Activated T-cell treated with anti-CD3 and anti-CD28 coated beads, Interleukin-2, amount 50 U/mL, for 48 hours (primary cell): ENCODE measurements at places on chromosomes 5 and 9.
A peak's percentile ranks its signal among the peaks of the same experiment; 100 is the strongest.

- DNase-seq: no peak
Observed at GRCh38 chr5:174306345-174307030, 261.0 kb downstream of the NSG2 start.

DNA sequence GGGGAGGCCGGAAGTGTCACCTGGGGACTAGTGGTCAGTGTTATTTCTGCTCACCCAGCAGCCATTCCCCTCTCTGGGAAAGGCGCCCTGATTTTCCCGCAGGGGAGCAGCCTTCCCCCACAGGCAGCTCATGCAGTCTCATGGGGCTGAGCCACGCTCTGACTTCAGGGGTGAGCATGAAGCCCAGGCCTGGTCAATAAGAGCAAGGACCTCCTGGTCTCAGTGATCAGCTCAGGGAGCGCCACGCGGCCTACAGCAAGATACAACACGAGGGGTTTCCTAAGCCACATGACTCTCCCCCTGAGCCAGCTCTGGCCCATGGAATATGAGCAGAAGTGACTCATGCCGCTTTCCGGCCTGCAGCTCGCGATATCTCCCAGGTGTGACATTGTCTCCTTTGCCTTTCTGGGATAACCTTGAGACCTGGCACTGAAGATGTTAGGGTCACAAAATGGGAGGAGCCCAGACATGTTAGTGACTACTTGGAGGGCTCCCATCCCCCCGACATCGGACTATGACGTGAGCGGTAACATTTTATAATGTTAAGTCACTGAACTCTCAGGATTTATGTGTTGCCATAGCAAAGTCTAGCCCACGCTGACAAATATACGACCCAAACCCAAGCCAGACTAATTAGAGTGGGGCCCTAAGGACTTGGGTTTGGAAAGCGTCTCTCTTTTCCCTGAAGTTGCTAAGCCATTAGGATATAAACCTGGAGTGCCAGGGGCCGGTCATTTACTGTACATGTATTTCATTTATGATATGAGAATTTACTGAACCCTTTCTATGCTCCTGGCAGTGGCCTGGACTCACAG is 46.5 kb upstream of the GFPT2 start:
- DNase-seq: no peak

GRCh38 chr9:92724528-92725265 is 39.9 kb downstream of the BICD2 start:
- DNase-seq: no peak

- DNase-seq: no peak
Observed at GRCh38 chr9:88684046-88684445, 149.1 kb downstream of the NXNL2 start.

DNA sequence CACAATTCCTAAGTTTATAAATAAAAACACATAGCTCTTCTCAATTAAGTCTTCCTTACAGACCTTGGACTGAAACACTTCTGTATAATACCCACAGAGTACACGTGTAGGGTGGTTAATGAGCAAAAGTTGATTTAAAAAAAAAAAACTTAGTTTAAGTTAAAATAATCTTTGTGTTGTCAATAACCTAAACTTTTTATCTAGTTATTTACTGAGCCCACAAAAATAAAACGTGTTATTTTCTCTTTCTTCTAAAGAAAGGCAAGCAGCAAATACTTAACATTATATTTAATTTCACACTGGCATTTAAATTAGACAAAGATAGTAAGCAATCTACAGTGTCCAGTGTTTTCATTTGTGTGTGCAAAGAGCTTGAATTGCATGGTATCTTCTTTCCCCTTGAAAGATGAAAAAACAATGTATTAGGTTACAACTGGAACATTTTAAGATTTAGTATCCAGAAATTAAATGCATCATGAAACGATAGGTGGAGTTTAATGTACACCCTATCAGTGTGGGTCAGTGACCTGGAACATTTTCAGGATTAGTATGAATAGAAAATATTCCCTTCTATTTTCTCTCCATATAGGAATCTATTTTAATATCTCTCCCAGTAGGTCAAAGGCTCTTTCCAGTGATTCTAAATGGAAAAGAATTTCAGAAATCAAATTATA is 1014.8 kb downstream of the NR2F1-AS1 start:
- DNase-seq: no peak

DNA sequence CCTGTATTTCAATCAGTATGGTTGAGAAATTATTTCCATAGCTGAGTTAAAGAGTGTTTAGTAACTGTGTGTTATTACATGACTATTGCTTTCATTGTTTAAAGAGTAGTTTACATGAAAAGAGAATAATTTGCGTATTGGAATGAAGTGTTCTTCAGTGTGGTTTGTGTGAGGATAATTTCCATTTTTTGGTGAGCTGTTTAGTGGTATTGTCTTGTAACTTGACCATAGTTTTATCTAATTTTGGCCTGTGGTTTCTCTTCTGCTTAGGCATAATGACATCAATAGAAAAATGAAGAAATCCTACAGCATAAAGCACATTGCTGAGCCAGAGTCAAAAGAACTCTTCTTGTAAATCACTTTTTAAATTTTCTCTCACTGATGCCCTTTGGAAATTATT is 151.2 kb downstream of the SNCAIP start:
- DNase-seq: no peak

GRCh38 chr5:91434348-91434747 is 51.2 kb upstream of the ARRDC3 start:
- no peak for DNase-seq

DNA sequence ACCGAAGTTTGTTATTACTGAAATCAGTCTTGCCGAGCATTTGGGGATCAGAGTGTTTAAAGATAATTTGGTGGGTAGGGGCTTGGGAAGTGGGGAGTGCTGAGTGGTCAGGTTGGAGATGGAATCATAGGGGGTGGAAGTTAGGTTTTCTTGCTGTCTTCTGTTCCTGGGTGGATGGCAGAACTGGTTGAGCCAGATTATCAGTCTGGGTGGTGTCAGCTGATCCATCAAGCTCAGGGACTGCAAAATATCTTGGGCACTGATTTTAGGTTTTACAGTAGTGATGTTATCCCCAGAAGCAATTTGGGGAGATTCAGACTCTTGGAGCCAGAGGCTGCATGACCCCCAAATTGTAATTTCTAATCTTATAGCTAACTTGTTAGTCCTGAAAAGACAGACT is 5.4 kb upstream of the ANKRD31 start:
- DNase-seq: no peak

DNA sequence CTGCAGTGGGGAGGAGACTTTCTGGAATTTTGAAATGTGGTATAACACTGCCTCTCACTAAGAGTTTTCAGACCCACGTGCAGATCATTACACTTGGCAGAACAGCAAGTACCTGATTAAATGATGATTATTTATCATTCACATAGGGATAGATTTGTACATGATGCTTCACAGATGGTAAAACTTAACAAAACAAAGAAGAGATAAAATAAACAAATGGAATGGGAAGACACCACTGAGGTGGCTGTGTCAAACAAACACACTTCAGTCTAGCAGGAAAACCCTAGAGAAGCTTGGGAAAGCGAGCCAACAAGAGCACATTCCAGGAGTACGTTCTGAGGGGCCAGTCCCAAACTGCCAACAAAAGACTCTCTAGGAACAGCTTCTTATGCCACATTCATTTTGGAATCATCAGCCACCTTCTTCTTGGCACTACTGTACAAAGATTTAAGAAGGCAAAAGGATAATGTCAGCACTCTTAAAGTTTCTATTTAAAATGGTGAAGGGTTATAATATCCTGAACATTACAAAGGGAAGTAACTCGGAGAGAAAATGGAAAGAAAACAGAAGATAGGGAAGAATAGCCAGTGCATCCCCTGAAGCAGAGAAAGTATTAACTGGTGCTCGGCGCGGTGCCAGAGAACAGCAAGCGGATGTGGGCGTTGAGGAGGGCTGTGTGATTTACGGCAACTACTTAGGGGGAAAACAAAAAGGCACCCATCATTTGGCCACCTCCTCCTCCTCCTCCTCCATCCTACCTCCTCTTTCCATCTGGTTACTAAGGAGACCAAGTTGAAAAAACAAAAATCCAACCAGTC is 1.6 kb downstream of the MED27 start:
- DNase-seq: peak; percentile 35

DNA sequence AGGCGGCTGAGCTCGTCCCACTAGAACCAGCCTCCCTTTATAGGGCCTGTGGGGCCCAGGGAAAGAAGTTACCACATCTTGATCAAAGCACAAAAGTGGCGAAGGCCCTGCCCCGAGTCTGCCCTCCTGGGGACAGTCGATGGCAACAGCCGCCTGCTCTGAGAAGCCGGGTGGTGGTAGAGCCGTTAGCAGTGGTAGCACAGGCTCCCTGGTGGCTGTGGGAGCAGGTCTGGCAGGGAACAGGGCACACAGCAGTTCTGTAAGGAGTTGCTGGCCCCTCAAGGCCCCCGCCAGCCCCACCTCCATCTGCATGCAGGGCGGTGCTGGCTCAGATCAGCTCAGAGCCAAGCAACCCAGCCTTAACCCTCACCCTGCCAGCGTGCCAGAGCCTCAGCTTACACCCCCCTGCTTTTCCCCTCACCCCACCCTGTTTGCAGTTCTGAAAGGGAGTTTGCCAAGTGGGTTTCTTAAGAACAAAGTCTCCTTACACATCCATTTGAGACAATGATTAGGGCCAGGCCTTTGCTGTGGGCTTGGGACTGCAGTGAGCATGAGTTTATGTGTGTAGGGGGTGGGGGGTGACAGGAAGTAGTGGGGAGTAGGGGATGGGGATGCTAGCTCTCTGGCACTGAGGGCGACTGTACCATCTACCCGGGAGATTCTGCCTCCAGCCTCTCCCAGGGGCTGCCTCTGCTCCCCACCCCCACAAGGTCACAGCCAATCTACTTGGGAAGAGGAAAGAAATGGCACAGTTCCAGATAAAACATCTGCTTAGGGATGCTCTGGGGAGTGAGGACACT is 11.8 kb downstream of the ACSL6 start:
- no peak for DNase-seq

DNA sequence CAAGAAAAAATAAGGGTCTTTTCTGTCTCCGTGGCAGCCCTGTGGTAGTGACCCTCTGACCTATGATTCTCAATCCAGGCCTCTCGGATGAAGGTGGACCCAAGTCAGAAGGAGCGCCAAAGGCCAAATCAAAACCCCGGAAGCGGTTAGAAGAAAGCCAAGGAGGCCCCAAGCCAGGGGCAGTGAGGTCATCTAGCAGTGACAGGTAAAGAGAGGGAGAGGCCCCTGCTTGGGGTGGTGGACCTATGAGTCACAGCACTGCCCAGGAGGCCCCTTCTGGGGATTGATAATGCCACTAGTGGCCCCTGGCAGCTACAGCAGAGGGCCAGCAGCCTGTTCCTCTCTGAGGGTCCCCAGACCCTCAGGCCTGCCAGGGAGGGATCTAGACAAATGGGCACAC is 6.4 kb upstream of the SLC2A8 start:
- DNase-seq: no peak
